MG63 (cell line): ENCODE measurements at places on chromosomes 16 and 17.
A peak's percentile ranks its signal among the peaks of the same experiment; 100 is the strongest.

- DNase-seq, result no peak
Measured at GRCh38 chr16:66093191-66093590, 273.3 kb upstream of the CDH5 start.

GRCh38 chr16:30771726-30772125, 9.6 kb downstream of the RNF40 start:
- no peak for DNase-seq

GRCh38 chr17:3025421-3026124, 37.8 kb downstream of the OR1D5 start:
- no peak for DNase-seq

DNA sequence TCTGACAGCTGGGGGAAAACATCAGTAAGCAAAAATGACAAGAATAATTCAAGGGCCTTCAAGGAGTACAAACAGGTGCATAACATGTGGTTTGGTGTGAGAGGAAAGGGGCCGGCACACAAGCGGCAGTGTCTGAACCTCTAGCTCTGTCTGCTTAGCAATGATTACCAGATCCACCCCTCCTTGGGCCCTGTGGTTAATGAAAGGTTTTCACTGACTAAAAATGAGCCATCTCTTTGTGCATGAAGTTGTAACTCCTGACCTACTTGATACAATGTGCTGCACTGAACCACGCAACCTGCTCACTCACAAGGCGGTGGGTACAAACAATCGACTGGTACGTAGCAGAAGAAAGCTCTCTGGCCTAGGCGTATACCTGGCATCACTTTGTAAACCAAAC, 15.1 kb downstream of the FAM117A start:
- DNase-seq, result no peak

- peak; percentile 22 for DNase-seq
Measured at GRCh38 chr17:7750321-7750821, 32.8 kb downstream of the DNAH2 start.

DNA sequence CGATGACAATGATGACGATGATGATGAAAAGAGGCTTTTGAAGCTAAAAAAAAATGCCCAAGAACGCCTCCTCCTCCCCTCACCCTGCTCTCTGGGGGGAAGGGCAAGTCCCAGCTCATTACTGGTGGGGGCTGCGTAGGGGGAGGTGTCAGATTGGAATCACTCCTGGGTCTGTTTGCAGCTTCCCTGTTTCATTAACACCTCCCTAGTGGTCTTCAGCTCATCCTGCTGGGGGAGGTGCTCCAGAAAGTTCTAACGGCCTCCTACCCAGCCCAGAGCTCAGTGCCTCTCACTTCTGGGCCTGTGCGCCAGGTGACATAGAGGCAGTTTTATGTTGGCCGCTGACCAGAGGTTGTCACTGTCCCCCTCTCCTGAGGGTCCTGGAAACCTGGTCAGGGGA, 12.7 kb downstream of the MRM1 start:
- no peak for DNase-seq

DNA sequence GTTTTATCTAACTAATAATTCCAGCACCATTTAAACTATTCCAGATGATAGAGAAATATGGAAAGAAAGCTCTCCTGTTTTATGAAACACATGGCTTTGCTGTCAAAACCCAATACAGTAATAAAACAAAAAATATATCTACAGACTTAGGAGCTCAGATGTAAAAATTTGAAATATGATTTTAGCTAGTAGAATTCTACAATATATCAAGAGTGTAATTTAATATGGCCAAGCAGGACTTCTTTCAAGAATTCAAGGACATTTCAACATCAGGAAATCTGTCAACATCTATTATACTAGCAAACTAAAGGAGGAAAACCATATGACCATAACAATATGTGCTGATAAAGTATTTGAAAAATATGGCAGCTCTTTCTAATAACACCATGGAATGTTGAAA, 57.5 kb downstream of the CCDC182 start:
- no peak for DNase-seq

DNA sequence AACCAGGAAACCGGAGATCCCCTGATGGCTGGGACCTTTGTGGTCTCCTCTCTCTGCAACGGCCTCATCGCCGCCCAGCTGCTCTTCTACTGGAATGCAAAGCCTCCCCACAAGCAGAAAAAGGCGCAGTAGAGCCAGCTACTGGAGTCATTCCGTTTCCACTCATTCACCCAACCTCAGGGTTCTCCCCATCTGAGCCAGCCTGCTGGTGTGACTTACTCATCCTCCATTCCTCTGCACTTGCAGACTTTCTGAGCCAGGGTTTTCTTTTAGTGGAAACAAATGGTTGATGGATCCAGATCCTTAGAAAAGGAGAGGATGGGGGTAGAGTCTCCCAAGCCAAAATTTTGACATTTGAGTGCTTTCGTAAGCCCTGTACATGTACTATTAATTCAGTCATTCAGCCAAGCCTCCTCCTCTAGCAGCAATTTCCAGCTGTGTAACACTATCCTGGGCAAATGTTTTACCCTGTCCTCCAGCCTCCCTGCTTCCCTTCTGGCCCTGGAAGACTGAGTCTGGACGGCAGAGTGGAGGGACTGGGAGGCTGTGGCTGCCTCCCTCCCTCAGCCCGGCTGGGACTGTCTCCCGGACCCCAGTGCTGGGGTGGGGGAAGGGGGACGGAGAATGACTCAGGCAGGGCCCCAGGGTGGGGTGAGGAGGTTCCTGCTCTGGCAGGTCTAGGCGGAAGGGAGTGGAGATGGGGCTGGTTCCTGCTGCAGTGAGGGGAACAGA, 2.3 kb downstream of the SOX15 start:
- peak; percentile 67 for DNase-seq

DNA sequence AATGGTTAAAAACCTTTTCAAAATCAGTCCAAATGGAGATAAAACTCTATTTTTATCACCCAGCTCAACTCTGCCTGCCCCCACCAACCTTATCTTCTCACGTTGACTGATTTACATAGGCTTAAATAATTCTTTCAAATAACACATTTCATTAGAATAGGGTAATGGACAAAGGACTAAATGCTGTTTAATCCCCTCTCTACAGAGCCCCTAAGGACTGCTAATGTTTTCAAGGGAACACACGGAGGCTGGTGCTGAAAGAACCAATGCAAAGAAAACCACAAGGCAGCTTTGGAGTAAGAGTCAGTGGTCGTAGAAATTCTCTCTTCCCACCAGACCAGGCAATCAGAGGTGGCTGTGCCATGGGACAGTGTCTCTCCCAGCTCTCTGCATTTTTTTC, 445.7 kb upstream of the MAF start:
- DNase-seq, result no peak

DNA sequence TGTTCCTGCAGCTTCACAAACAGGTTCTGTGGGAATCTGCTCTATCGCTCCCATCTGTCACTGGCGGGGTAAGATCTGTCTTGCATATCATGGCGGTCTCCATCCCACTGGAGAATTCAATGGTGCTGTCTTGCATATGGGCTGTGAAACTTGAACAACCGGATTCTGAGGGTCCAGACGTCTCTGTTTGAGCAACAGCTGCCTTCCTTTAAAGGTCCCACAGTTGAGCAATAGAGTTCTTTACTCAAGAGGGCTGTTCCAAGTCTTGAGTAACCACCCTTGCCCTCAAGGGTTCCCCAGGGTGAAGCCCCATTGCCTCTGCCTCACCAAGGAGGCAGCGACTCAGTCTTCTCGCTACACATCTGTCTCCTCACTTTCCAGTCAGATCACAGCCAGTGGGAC, 50.8 kb downstream of the ZFHX3 start:
- no peak for DNase-seq
